Chondrocyte (in vitro differentiated cells): ENCODE measurements at places on chromosomes 12 and 14. TPM values are rescaled to one million over a fixed set of nuclear protein-coding genes. Genes with fewer than 3 reads are reported as not detected.
A peak's percentile ranks its signal among the peaks of the same experiment; 100 is the strongest.

DNA sequence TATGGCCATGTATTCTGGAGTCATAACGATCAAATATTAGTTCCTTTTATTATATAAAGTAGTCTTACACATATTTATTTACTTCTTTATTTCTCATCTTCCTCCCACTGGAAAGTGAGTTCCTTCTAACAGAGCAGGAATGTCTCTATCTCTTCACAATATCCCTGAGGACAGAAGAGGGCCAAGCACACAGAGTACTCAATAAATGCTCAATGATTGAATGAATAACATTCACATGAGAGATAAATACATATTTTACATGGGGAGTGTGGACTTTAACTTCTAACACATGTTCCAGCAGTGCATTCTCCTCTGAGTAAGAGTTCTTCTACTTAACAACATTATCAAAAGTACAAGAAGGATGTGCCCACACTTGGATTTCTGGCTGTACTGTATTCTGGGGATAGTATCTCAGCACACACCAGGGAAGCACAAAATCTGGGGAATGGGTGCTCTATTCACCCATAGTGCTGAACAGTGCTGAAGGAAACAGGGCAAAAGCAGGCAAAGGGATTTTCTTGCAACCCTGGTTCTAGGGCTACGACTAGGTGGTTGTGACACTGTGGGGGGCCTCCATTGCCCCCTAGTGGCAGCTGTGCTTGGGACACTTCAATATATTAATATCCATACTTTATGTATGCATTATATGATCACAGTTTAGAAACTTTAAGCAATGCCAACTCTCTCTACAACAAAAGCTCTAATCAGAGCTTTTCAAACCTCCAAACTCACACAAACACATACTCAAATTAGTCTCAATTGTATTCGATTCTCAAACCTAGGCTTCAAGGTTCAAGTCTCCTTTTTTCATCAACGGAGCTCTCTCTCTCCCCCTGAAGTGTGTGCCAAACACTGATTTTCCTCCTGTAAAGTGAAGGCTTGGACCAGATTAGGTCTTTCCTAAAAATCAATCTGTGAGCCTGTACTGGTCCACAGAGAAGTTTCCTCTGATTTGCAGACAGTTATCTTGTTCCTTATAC, 115.5 kb downstream of the SLC2A13 start:
- H3K36me3 ChIP-seq, result peaks cover 1% of the 10 kb centered on the region
- no peaks in the 10 kb centered on the region for H3K27me3 ChIP-seq
- no peak overlapping the region for H3K4me3 ChIP-seq
- peaks cover 6% of the 10 kb centered on the region for H3K4me1 ChIP-seq

- H3K36me3 ChIP-seq, result peaks cover 2% of the 10 kb centered on the region
- no peak overlapping the region for H3K4me3 ChIP-seq
- no peak for DNase-seq
- H3K27me3 ChIP-seq, result peaks cover 2% of the 10 kb centered on the region
- peaks cover 13% of the 10 kb centered on the region for H3K4me1 ChIP-seq
These were observed 98.2 kb downstream of the SNAPC1 start for GRCh38 chr14:61860294-61860918.

DNA sequence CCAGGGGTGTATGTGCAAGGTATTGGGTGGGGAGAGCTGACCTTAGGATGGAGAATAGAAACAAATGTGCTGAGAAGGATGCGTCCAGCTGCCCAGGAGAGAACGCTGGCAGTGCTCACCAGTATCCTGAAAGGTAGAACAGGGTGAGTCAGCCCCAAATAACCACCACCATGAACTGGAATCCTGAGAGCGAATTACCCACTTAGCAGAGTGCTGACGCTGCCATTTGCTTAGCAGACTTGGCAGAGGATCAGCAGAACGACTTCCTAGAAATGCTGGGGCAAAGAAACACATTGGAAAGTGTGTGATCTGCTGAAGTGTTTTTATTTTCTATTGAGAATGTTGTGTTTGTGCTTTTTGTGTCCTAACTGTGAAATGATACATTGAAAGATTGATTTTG, 213.6 kb downstream of the ADGRD1 start:
- no peak for DNase-seq
- no peak overlapping the region for H3K4me3 ChIP-seq
- peak overlapping the region; percentile 58 for H3K27ac ChIP-seq
- H3K36me3 ChIP-seq, result no peaks in the 10 kb centered on the region
- H3K27me3 ChIP-seq, result peaks cover under 1% of the 10 kb centered on the region

Gene HEATR5A
- total RNA-seq, result 57.7 to 74.0 TPM (median 59.3 TPM) in 3 replicates

Gene KRT77
- not detected in 3 replicates for total RNA-seq

Gene FKBP3
- 49.1 to 70.1 TPM (median 49.6 TPM) in 3 replicates for total RNA-seq

Gene KRT1
- not detected in 3 replicates for total RNA-seq

Gene AQP6
- not detected in 3 replicates for total RNA-seq

Gene DCAF11
- 30.7 to 41.5 TPM (median 32.9 TPM) in 3 replicates for total RNA-seq

- H3K27ac ChIP-seq, result no peak overlapping the region
- no peaks in the 10 kb centered on the region for H3K36me3 ChIP-seq
- DNase-seq, result no peak
- H3K27me3 ChIP-seq, result no peaks in the 10 kb centered on the region
- H3K4me1 ChIP-seq, result peaks cover 16% of the 10 kb centered on the region
These were observed 172.2 kb upstream of the ATP2B1 start for GRCh38 chr12:89880690-89881350.

- H3K27me3 ChIP-seq, result no peaks in the 10 kb centered on the region
- no peak overlapping the region for H3K27ac ChIP-seq
- H3K36me3 ChIP-seq, result no peaks in the 10 kb centered on the region
- H3K4me3 ChIP-seq, result no peak overlapping the region
- DNase-seq, result no peak
These were observed 22.5 kb upstream of the HIF1A start for GRCh38 chr14:61672796-61673195.

Gene RERG
- 10.1 to 64.8 TPM (median 10.8 TPM) in 3 replicates for total RNA-seq

- no peaks in the 10 kb centered on the region for H3K36me3 ChIP-seq
- no peak overlapping the region for H3K27ac ChIP-seq
- no peak for DNase-seq
- peaks cover 56% of the 10 kb centered on the region for H3K4me1 ChIP-seq
These were observed 17.8 kb downstream of the NCOR2 start for GRCh38 chr12:124549629-124550028.

Gene KRT74
- total RNA-seq, result not detected in 3 replicates

Gene CLMN
- 6.7 to 7.7 TPM (median 7.3 TPM) in 3 replicates for total RNA-seq
